ENCODE measurements at places on chromosomes 4 and X.
A peak's percentile ranks its signal among the peaks of the same experiment; 100 is the strongest.

DNA sequence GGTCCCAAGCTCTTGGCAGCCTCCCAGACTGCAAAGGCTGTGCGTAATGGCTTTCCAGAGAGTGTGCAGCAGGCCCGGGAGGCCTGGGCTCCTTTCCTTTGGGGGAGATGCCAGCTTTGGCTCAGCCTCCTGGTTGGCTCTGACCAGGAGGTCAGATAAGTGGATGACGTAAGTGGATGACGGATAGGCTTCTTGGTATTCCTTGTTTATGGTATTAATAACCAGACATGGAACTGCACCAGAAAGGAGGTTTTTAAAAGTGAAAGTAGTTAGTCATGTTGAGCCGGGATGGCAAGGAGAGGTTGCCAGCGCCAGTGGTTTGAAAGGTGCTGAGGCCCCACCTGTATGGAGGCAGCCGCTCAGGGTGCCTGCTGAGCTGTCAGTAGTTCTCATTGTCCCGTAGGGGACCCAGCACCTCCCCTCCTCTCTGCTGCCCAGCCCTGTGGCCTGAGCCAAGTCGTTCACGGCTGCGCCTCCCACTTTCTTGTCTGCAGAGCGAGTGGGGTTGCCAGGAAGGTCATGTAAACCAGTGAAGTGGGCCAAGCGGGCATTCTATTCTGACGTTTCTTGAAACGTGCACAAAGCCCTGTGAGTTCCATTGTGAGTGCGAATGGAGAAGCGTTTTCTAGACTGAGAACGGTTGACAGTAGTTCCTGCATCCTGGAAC, 28.7 kb upstream of the STOX2 start:
- DNase-seq, result peak; percentile 92

DNA sequence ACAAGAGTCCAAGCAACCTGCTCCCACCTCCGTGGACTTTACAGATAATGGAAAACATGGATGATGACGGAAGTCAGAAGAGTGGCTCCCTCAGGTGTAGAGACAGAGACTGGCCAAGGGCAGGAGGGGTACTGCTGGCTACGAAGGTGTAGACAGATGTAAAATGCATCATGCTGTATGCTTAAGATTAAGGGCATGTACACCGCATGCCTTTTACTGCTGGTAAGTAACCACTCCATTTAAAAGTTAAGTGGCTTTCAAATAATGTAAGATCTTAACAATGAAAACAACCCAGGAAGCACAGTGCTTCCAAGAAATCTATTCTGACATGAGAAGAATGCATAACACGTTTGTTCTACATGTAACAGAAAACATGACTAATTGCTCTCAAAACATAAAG, 76.9 kb upstream of the FAM9B start:
- no peak for DNase-seq

DNA sequence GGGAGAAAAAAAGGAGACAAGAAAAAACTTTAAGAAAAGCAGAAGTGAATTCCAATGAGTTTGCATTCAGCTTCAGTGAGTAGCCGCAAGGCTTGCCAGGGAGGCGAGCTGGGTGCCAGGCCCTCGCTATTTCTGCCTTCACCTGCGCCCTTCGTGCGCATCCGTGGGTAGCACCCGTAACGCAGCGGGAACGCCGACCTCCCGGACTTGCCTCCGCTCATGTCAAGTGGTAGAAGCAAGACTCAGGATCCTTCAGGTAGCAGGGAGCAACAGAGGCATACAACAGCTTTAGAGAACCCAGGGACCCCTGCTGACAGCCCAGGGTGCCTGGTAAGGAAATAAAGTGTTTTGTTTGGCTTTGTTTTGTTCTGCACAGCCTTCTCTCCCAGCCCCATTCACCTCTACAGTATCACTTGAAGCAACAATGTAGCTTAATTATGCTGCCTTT, 140.0 kb upstream of the BCOR start:
- no peak for DNase-seq

- no peak for DNase-seq
These were observed 112.4 kb upstream of the ELOVL6 start for GRCh38 chr4:110310795-110311194.

DNA sequence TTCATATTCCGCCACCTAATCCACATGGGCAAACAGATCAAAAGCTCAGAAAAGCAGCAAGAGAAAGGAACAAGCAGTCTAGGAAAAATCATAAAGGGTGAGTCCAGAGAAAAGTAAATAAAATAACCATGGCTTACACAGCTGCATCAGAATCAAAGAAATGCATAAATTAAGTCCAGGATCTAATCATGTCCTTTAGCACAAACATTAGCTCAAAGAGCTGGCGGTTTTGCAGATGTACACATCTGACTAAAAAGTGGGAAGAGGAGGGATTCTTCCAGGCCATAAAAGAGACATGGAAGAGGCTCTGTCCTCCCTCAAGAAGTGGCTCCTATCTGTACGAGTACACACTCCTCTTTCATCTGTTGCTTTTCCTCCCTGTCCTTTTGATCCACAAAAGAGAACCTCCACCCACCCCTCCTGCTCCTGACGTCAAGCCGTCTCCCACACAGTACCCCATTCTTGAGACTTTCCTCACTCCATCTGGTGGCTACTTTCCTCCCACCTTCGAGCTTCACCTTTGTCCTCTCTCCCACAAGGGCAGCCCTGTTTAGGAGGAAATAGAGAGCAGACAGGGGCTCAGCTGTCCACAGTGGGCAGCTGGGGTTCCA, 92.5 kb downstream of the RASL11B start:
- no peak for DNase-seq

DNA sequence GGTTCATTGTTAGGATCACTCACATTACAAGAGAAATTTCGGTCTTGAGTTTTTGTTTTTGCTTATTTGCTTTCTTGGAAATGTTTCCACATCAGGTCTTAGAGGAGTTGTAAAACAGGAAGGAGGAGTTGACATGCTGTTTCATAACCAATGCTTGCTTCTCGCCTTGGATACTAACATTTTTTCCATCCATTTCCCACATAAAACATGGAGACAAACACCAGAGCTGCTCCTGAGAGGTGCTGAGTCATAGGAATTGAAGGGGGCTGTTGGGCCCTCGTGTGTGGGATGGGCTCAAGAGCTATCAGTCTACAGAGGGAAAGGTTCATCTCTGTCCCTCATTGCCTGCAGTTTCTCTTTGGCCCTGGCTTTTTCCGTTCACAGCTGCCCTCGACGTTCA, 29.9 kb downstream of the TBL1X start:
- DNase-seq, result no peak

DNA sequence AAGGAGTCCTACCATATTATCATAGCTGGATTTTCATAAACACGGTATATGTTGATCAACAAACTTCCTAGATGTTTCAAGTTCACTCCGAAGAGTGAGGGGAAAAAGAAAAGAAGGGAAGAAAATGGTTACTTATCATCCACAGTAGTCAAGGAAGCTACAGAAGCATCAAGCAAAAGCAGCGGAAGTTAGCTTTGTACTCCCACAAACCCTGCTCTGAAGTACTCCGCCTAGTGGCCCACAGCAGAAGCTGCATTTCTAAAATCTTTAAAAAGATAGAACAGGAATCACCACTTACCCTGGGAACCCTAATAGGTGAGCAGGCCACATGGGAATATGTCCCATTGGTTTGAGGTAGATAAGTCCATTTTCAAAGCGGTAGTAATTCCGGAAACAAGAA, 28.5 kb upstream of the FRG1 start:
- DNase-seq, result no peak

- DNase-seq, result no peak
These were observed 311.4 kb downstream of the RAPGEF2 start for GRCh38 chr4:159414305-159414704.

DNA sequence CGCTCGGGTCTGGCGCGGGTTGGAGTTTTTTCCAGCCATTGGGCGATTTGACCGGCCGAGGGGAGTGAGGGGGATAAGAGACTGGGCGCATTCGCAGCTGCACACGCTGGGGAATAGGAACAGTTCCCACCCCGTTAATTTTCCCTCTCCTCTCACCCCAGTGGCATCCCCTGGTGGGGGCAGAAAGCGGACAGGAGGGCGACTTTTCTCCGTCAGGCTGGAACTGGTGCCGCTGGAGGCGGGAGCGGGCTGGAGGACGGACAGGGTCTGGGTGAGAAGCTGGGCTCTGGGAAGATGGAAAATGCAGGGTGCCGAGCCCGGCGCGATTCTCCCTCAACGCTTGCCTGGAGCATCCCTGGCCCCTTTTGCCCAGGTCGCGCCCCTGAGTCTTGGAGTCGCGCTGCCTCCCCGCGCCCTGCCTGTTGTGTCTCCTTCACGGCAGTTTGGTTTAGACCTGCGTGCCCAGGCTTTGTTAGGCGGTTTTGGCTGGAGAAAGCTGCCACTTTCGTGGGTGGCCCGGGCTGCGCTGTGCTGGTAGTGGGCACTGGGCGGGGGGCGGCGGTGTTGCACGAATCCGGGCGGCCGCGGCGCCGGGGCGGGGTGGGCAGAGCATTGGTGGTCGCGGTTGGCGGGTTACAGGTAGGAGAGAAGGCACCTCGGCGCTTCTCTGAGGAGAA, 2.0 kb downstream of the ADGRL3 start:
- peak; percentile 5 for DNase-seq

GRCh38 chr4:178823673-178824295, 1381.5 kb upstream of the AGA start:
- DNase-seq, result peak; percentile 5

DNA sequence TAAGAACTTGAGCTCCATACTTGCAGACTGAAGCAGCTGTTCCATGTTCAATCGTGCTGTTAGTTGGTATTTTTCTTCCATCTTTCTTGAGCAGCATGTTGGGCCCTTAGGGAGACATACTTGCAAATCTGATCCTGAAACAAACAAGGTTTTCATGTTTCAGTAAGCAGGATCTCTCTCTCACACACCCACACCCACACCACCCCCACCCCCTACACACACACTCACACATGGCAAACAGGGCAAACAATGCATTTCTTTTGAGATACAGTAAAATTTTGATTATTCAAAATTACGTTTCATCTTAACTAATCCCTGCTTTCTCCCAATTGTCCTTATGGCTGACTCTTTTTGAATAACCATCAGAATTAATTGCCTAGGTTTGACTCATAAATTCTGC, 32.3 kb downstream of the GPC3 start:
- DNase-seq, result no peak

GRCh38 chr4:10180927-10181744, 64.5 kb upstream of the WDR1 start:
- DNase-seq, result no peak

DNA sequence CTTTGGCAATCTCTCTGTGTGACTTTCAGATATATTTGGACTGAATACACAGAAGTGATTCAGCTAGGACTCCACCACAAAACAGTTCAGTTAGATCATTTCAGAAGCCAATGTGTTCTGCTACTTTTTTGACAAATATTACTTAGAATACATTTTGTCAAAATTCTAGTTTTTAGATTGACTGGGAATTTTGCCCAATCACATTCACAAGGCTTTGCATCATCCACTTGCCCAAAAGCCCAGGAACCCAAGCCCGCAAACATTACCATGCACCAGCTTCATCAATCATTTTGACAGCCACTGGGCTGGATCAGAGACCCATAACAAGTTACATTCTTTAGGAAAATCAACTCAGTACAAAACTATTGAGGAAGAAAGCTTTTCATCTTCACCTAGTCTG, 256.6 kb upstream of the NDST3 start:
- DNase-seq, result no peak

DNA sequence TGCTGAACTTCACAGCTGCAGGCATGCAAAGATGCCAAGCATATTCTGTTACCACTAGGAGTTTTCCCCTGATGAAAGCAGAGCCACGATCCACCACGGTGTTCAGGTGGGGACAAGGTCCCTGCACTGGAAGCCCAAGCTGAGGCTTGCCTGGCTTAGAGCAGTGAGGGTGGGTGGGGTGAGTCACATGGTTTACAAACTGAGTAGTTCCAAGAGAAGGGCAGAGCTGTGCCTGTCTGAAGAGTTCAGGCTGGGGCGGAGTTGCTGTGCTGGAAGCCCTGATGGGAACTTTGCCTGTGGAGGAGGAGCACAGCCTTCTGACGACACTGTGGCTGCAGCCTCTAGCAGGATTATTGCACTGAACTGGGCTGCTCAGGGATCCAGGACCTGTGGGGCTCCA, 45.5 kb downstream of the FAM9B start:
- peak; percentile 19 for DNase-seq

- no peak for DNase-seq
These were observed 72.0 kb upstream of the GPRIN3 start for GRCh38 chr4:89379511-89380044.
